Thoracic aorta (tissue), 2 donors: ENCODE measurements at places on chromosomes 2 and 18.

DNA sequence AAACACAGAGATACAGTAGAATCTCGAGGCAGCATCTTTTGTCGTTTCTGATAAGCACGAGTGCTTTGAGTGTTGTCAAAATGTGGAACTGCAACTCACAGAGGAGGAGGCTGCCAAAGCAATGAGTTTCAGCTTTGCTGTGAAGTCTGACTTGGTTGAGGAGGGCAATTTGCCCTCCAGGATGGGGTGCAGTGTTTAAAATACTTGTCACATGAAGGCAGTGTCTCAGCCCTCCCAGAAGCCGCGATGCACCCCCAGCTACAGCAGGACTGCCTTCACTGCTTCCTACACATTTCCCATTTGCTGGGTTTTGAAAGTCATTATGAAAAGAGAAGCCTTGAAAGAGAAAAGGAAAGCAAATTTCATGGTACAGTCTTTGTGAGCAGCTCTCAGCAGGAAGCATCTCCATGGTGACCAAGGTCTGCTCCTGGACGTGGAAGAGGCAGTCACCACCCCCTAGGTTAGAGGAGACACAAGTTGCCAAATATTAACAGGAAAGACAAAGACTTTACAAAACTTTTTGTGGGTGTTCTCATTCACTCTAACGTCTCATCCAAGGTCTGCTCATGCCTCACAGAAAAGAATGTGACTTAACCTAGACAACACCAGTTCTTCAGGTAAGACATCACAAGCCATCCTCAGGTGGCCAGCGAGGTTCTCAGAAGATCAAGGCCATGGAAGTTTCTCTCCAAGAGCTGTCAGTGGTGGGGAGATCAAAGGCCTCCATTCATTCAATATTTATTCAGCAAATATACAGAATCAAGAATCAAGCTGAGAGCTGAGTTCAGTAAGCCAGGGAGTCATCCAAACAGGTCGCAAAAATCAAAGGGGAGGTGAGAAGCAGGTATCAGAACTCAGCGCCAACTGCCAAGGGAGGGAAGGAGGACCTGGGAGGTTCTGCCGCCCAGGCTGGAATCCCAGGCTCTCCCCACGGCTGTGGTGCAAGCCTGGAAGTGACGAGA, 476.0 kb downstream of the EIPR1 start:
- no peak for DNase-seq

- no peak for DNase-seq
Measured at GRCh38 chr2:40285391-40285790, 166.5 kb downstream of the SLC8A1 start.

DNA sequence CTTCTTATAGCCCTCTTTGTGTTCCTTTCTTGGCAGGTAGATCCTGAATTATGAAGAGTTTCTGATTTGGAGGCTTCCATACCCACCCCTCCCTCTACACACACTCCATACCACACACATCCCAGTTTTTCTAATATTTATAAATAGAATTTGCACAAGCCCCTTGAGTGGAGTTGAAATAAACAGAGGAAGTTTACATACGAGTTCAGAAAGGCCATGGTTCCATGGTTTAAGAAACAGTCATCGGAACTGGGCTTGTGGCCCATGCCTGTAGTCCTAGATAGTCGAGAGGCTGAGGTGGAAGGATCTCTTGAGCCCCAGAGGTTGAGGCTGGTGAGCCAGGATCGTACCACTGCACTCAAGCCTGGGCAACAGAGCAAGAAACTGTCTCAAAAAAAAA, 62.7 kb upstream of the TANC1 start:
- no peak for DNase-seq

DNA sequence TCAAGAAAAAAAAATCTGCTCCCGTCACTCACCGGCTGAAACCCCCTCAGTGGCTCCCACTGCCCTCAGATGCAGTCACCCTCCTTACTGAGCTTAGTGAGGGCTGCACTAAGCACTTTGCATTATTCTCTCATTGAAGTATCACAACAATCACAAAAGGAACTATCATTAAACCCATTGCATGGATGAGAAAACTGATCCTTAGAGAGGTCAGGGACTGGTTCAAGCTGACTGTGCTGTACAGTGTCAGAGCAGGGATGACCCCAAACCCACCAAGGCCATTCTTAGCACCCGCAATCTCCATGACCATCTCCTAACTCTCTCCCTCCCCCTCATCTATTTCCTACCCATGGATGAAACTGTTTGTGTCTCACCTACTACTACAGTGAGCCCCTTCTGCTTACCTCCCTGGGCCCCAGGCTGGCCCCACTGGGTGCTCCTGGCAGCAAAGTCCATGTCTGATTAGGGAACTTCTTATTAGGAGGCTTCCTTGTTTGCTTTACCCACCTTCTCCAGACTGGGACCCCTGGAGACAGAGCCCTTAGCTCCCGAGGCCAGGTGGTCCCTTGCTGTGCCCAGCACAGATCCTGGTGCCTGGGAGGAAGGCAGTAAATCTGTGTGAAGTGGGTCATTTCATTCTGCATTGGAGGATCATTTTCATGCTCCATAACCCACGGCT, 139.3 kb upstream of the ID2 start:
- no peak for DNase-seq

DNA sequence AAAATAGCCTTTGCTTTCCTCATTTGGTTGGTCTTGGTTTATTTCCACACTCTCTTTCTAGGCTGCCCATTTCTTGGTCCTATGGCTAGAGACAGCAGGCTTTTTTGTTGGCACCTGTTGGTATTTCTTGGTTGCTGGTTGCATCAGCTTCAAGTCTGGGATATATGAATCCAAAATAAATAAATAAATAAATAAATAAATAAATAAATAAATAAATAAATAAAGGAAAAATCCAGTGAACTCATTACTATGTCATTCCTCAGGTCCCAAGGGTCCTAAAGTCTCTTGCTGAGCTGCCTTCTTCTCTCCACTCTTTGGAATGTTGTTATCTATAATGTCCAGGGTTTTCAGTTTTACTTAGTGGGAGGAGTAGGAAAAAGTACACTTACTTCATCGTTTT, 165.9 kb upstream of the MEX3C start:
- DNase-seq, result no peak

GRCh38 chr18:52160636-52161035, 179.4 kb upstream of the DCC start:
- DNase-seq, result no peak

DNA sequence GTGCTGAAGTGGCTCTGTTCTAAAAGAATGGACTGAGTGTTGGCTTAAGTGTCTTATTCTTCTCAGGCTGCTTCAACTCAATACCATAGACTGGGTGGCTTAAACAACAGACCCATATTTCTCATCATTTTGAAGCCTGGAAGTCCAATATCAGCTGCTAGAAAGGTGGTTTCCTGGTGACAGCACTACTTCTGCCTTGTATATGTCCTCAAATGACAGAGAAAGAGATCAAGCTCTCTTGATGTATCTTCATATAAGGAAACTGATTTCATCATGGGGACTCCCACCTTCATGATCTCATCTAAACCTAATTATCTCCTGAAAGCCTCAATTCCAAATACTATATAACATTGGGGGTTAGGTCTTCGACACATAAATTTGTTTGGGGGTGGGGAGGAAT, 449.7 kb upstream of the DSEL start:
- no peak for DNase-seq

DNA sequence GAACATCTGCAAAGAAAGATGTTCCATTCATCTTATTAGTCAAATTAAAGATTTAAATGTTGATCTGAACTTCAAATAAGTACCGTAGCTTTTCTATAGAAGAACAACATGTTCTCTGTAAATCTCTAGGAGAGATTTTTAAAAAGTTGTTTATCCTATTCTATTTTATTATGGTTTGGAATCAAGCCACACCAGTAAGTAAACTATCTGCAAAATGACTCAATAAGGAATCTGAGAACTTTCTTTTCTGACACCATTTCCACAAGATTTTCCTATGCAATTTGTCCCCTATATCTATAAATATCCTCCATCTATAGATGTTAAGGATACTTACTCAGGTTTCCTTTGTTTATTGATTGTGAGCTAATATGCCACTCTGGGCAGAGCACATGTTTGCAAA, 736.6 kb downstream of the CBLN2 start:
- no peak for DNase-seq

DNA sequence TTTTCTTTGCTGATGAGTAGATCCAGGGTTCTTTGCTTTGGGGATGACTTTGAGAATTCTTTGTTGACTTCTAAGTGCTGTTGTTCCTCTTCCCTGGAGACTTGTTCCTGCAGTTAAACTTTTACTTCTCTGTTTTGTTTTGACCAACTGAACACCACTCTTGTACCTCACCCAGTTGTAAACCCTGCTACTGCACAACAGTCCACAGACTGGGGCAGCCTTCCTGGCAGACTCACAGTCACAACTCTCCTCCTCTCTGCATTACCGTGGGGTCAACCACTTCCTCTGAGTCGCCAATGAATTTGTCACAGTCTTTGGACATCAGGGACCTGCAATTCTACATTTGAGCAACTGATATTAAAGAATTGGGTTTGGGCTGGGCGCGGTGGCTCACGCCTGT, 3.8 kb upstream of the SLC8A1 start:
- no peak for DNase-seq

GRCh38 chr18:35991696-35992095, 19.2 kb downstream of the RMP24 start:
- DNase-seq, result no peak

DNA sequence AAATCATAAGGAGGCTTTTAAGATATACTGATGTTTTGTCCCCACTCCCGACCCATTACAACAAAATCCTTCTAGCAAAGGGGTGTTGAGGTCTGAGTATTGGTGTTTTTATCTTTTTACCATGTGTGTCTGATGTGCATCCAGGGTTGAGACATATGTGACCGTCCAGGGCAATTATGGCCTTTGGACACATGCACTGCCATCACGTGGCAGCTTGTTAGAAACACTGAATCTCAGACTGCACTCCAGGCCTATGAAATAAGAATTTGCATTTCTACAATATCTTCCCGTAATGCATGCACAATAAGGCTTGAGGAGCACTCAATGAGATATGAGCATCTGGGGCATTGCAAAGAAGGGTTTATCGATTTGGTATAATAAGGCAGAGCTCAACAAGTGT, 235.1 kb upstream of the ZNF804A start:
- DNase-seq, result no peak

- no peak for DNase-seq
Measured at GRCh38 chr2:85525029-85525428, 13.9 kb upstream of the MAT2A start.

DNA sequence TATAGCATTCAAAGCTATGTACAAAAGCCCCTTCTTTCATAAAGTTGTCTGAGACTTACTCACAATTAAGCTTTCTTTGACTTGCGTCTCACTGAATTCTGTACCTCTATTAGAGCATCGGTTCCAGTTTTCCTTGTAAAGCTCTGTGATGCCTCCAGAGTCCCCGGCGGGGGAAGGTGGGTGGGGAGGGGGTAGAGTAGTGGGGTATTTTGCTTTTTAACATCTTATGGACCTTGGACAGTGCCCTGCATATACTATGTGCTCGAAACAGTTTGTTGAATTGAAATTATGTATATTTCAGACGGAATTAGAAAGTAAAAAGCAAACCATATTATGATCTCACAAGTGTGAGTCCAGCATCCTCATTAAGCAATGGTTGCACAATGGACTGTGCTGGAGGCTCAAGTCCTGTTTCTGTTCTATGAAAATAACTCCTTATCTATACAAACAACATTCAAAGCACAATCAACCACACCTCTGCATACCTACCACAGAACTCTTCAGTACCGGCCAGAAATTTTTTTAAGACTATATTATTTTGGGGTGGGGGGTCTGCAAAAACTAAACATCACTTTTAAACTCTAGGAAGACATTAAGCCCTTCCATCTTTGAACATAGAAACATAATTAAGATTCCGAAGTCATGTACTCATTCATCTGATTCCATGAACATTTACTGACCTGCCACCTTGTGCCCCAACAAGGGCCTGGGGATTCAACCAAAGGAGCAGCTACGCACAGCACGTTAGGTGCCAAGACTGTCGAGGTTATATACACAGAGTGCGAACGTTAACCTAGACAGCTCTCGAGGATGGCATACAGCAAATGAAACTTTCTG, 908 bp downstream of the STAT1 start:
- no peak for DNase-seq

DNA sequence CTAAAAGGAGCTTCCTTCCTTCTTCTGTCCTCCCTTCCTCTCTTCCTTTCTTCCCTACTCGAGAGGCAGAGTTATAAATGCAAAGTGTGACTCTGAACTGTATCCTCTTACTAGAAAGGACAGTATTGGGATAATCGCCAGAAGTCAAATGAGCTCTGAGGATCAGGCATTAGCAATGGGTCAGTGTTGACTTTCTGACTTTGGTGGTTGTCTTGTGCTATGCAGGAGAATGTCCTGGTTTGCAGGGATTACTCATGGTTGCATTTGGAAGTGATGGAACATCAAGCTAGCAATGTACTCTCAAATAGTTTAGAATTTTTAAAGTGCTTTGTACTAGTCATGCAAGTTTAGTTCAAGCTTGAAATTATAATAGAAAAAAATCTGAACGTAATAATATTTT, 115.6 kb downstream of the TXNL1 start:
- DNase-seq, result no peak

DNA sequence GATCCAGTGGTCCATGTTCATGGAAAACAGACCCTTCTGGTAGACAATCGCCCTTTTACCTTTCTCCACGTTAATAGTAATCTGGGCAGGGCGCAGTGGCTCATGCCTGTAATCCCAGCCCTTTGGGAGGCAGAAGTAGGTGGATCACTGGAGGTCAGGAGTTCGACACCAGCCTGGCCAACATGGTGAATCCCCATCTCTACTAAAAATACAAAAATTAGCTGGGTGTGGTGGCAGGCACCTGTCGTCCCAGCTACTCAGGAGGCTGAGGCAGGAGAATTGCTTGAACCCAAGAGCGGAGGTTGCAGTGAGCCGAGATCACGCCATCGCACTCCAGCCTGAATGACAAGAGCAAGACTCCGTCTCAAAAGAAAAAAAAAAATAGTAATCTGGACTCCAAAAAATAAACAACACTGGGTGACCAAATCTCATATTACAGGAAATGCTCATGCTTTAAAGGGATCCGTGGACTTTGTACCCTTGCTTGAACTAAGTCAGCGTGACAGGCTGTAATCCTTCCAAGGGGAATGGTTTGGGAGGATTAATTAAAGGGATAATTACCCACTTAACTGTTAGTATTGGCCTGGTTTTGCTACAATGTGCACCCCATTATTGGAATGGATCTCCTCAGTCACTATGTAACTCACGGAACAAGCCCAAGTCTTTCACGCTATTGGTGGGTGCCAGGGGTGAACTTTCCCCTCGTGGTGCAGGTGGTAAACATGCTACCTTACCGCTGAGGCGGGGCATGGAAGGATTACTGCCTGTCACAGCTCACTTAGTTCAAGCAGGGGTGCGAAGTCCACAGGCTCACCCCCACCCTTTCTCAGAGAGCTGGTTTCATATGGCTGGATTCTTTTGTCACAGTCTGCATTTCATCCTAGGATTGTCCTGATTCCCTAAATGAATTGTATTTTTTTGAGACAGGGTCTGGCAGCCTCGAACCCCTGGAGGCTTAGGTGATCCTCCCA, 36.7 kb downstream of the PROC start:
- DNase-seq, result no peak

DNA sequence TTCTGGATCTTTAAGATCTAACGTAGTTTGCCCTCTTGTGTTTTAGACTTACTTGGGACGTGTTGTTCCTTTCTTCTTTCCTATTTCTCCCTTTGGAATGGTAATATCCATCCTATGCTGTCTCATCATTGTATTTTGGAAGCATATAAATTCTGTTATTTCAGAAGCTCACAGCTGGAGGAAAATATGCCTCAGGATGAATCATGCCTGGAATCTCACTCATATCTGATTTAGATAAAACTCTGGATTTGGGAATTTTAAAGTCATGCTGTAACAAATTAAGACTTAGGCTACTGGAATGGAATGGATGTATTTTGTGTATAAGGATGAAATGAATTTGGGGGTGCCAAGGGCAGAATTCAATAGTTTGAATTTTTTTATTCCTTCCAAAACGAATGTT, 245.2 kb upstream of the GULP1 start:
- no peak for DNase-seq
